ENCODE measurements at places on chromosomes 5 and 9.

- DNase-seq, result no peak
Measured at GRCh38 chr9:89440548-89440947, 57.4 kb downstream of the SEMA4D start.

- DNase-seq, result no peak
Measured at GRCh38 chr5:64207978-64208377, 42.3 kb downstream of the RNF180 start.

GRCh38 chr9:109558718-109559151 lies 60.6 kb upstream of the PTPN3 start:
- DNase-seq, result no peak

DNA sequence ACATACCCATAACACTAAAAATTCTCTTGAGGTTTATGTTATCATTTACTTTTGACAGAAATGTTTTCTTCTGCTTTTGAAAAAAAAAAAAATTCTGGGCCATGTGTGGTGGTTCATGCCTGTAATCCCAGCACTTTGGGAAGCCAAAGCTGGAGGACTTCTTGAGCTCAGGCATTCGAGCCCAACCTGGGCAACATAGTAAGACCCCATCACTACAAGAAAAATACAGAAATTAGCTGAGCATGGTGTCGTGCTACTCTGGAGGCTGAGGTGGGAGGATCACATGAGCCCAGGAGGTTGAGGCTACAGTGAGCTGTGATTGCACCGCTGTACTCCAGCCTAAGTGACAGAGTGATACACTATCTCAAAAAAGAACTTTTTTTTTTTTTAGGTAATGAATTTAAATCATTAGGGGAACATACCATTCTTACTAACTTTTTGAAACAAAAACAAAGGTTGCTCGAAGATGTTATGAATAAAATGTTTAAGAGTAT lies 148.8 kb upstream of the DMRT1 start:
- no peak for DNase-seq

DNA sequence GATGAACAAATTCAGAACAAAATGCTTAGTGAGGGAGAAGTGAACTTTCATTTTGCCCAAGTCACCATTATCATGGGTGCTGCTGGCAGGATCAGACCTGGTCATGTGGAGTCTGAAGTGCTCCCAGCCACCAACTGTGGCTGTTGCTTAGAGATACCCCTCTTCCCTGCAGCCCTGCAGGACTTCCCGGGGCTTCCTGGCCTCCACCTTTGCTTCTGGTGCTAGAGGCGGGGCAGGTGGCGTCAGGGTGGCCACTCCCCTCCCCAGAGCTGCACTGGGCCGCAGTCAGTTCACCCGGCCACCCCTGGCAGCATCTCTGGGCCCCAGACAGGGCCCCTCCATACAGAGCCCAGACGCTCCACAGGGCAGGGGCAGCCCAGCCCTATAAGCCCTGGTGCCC lies 30.0 kb upstream of the SLC12A7 start:
- no peak for DNase-seq

- DNase-seq, result no peak
Measured at GRCh38 chr9:72952381-72952690, 517 bp downstream of the ALDH1A1 start.

All from NCI-H1436 treated with DMSO at 0.1 percent for 48 hours (cell line).